ENCODE measurements at places on chromosomes 1 and 21.

- DNase-seq: no peak
These were observed 229.5 kb downstream of the TOMM20 start for GRCh38 chr1:234899041-234899729.

DNA sequence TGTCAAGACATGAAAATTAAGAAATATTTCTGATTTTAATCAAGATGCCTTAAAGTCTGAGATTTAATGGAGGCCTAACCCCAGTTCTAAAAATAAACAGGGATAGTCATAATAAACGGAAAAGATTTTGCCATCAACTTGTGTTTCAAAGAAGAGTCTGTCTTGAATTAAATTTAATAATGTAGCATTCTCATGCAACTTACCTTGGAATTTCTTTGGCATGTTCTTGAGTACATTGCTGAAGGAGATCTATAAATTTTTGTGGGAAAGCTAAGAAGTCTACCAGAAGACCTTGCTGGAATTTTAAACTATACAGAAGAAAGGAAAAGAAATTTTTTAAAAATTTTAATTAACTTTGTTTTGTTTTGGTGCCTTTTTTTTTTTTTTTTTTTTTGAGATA, 10.6 kb downstream of the SASS6 start:
- no peak for DNase-seq

- no peak for DNase-seq
These were observed 41.9 kb downstream of the AHDC1 start for GRCh38 chr1:27562021-27562420.

GRCh38 chr1:60149251-60149650, 75.7 kb upstream of the C1orf87 start:
- DNase-seq: no peak

GRCh38 chr1:53172426-53173128, 24.0 kb upstream of the CPT2 start:
- DNase-seq: no peak

DNA sequence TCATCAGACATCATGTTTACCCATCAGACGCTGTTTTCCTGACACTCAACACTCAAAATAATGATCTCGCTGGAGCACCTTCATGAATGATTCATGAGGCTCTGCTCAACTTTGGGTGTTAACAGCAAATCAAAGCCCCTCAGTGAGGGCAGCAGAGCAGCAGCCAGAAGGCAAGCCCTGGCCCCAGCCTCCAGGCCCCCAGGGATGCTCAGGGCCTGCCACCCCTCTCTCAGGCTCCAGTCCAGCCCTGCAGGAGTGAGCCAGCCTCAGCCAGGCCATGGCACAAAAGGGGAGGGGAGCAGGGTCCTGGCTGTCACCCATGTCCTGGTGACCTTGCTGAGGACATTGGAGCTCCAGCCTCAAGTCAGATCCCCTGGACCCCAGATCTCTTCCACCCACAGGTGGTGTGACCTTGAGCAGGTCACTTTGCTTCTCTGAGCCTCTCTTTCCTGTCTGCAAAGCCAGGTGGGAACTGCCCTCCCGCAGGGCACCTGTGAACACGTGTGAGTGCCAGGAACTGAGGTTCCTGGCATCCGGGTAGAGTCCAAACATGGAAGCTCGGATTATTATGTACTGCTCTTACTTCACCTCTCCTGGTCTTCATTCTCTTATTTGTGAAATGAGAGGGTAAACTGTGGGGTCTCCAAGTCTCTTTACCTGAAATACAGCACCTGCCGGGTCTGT, 161.6 kb upstream of the VAMP3 start:
- no peak for DNase-seq

DNA sequence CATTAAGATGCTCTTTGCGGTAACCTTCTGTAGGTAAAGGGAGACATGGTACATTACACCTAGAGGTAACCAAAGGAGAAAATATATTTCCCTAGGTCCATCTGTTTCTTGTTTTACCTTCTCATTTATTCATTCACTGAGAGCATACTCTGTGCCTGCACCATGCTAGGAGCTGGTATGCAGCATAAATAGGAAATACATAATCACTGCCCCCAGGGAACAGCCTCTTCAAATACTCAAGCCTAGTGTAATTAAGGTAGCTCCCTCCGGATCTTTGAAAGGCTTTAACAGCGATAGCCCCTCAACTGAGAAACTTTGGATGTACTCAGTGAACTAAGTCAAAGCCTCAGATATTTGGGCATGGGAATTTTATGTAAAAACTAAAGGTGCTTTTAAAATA, 123.6 kb downstream of the GABPA start:
- DNase-seq: no peak

- no peak for DNase-seq
These were observed 60.8 kb downstream of the ZNF684 start for GRCh38 chr1:40592107-40592803.

- DNase-seq: no peak
These were observed 33.9 kb downstream of the LDLRAP1 start for GRCh38 chr1:25577134-25577920.

- no peak for DNase-seq
These were observed 18.2 kb downstream of the PRRX1 start for GRCh38 chr1:170682169-170682568.

DNA sequence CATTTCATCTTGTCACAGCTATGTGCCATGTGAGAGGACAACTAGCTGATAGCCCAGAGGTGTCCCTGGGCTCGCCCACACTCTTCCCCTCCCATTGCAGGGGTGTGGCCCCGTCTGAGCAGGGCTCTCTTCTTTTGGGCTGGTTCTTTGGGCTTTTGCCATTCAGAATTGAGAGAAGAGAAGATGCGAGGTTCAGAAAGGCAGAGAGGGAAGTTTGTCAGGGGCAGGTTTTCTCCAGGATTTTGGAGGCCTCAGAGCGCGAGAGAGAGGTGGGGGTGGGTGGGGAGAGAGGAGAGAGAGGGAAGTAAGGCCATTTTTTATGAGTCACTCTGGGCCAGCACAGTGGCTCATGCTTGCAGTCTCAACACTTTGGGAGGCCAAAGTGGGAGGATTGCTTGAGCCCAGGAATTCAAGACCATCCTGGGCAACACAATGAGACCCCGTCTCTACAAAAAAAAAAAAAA, 5.2 kb downstream of the IFI6 start:
- no peak for DNase-seq

DNA sequence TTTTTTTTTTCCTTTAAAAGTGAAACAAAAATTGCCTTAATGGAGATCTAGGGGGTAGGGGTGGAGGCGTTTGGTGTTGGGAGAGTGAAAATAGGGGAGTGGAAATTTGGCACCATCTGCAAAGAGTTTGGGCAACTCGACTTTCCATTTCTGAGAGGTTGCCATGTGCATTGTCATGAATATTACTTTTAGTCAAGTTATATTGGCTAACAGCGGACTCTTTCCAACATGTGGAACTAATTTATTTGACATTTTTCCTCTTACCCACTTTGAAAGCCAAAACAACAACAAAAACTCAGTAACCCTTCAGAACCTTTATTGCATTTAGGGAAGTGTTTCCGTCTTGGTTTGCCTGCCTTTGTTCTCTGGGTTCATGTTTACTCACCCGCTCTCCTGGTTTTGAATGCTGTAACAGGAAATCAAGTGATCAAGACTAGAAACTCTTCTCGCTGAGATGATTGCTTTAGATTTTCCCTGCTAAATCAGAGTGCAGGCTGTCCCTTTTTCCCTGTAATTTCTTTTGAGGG, 70.4 kb downstream of the CACHD1 start:
- DNase-seq: no peak

DNA sequence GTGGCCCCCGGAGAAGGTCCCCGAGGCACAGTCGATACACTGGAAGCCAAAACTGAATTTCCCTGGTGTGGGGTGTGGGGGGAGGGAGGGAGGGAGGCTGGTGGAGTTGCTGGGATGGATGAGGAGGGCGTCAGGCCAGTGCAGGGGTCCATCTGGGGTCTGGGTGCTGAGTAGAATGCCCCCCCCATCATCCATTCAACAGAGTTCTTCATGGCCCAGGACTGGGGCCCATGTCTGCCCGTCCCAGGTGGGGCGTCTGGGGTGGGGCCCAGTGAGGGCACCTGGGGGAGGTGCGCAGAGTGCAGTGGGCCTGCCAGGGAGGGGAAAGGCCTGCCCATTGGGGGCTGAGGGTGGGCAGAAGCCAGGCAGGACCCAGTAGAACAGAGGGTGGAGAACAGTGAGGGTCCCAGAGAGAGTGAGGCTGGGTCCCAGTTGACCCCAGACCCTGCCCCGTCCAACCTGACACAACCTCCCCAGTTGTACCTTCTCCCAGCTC, 1.9 kb downstream of the TNFRSF18 start:
- DNase-seq: no peak

DNA sequence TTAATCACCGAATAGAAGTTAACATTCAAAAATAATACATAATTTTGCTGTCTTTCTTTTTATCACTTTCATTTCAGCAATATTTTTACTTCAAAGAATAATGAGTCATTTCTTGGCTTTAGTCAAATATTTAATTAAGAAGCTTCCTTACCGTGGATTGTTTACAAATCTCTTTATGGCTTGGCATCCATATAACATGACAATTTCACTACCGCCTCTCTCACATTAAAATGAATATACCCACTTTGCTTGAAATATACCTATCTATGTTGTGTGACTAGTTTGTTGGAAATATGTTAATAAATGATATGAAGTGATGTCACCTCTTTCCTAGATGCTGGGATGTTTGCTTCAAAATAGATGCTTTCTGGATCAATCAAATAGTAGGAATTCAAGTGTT, 1203.9 kb downstream of the AMY1C start:
- DNase-seq: no peak

- DNase-seq: no peak
These were observed 214.5 kb downstream of the KCNT2 start for GRCh38 chr1:196393742-196394141.

DNA sequence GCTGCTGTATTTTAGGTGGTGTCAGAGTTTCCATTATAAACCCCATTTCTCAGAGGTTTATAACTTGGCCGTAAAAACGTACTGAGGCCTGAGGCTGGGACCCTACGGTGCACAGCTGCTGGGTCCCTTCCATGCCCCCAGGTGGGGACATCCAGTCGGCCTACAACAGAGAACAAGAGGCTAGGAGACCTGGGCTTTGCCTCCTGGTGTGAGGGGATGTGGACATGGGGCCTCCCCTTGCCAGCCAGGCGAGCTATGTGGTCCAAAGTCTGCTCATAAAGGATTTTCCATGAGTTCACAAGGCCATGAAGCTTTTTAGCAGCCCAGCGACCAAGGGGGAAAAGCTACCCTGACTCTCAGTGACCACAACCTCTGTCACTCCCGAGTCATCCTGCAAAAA, 261.5 kb upstream of the VAMP3 start:
- no peak for DNase-seq

- DNase-seq: no peak
These were observed 18.1 kb upstream of the USP24 start for GRCh38 chr1:55233145-55233777.

- no peak for DNase-seq
These were observed 31.0 kb downstream of the KRTAP24-1 start for GRCh38 chr21:30251781-30252180.

- no peak for DNase-seq
These were observed 81.0 kb downstream of the PDE9A start for GRCh38 chr21:42734323-42734971.
